MCF 10A (cell line): ENCODE measurements at places on chromosomes 13 and 19. TPM values are rescaled to one million over a fixed set of nuclear protein-coding genes. Genes with fewer than 3 reads are reported as not detected.

Gene VSTM1
- not detected in 2 replicates for total RNA-seq

Gene CD70
- 13.4 and 14.7 TPM in 2 replicates for total RNA-seq

Gene SCGB2B2
- not detected in 2 replicates for total RNA-seq

- DNase-seq: no peak
Measured at GRCh38 chr13:30731361-30732045, 3.8 kb upstream of the ALOX5AP start.

GRCh38 chr19:8585894-8586750, 8.9 kb upstream of the MYO1F start:
- DNase-seq: peak; percentile 65

- DNase-seq: no peak
Measured at GRCh38 chr13:51912511-51913225, 50.9 kb downstream of the CCDC70 start.

DNA sequence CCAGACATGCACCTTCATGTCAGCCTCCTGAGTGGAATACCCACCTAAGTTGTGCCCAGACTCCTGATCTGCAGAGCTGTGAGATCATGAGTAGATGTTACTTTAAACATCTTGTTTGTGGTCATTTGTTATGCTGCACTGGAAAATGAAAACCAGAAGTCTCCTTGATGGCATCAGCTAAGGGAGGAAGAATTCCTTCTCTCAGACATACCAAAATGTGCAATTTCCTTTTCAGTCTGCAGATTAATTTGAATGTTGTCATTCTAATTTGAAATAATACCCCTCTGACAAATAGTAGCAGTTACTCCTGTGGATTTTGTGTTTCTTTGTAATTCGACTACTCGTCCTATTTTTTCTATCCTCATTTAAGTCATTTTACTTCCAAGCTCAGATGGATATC, 59.3 kb downstream of the ITGBL1 start:
- no peak for DNase-seq

GRCh38 chr13:96036515-96036914, 16.7 kb downstream of the UGGT2 start:
- no peak for DNase-seq

- DNase-seq: no peak
Measured at GRCh38 chr19:35352177-35352447, 4.4 kb downstream of the FFAR1 start.
